ENCODE measurements at places on chromosomes 2 and 18. TPM values are rescaled to one million over a fixed set of nuclear protein-coding genes. Genes with fewer than 3 reads are reported as not detected.

The IL37 gene
- polyA plus RNA-seq, result not detected

DNA sequence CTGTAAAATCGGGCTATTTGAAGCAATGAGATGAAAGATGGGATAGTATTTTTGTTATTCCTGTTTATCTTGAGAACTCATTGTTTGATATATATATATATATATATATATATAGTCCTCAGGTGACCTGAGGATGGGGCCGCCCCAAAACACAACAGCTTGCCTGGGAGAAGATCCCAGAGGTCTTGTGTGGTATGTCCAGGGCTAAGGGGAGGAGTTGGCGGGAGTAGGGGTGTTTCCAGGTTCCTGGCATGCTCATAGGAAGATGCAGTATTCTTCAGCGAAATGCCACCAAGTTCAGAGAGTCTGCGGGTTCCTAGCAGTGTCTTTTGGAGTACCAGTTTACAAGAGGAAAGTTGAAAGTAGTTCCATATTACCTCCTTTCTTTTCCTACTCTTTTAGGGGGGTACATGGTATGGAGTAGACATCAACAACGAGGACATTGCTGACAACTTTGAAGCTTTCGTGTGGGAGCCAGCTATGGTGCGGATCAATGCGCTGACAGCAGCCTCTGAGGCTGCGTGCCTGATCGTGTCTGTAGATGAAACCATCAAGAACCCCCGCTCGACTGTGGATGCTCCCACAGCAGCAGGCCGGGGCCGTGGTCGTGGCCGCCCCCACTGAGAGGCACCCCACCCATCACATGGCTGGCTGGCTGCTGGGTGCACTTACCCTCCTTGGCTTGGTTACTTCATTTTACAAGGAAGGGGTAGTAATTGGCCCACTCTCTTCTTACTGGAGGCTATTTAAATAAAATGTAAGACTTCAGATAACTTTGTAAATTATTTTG is 18.3 kb downstream of the CCT7 start:
- no peaks in the 10 kb centered on the region for H3K27me3 ChIP-seq
- no peak overlapping the region for H3K27ac ChIP-seq
- no peak for DNase-seq
- no peak overlapping the region for H3K4me3 ChIP-seq
- H3K36me3 ChIP-seq, result peaks cover 5% of the 10 kb centered on the region

The SERPINB12 gene
- polyA plus RNA-seq, result not detected

DNA sequence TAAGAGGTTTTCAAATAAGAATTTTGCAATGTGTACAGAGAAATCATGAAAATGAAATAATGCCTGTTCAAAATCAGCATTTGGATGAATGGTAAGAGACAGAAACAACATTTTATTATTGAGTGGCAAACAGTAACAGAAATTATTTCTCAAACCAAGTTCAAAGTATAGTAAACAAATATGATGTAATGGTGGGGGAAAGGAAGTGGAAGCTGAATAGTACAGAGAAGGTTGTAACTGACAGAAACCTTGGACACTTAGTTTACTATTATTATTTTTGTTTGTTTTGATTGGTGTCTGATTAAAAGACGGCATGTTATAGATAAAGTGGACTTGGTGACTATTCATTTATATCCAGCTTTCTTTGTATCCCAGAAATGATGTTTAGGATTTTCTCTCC is 1637.4 kb upstream of the ACVR2A start:
- H3K27ac ChIP-seq, result no peak overlapping the region
- DNase-seq, result no peak
- no peaks in the 10 kb centered on the region for H3K4me1 ChIP-seq
- H3K27me3 ChIP-seq, result no peaks in the 10 kb centered on the region
- H3K4me3 ChIP-seq, result no peak overlapping the region
- H3K36me3 ChIP-seq, result no peaks in the 10 kb centered on the region

GRCh38 chr2:199804831-199805230 is 46.2 kb downstream of the FTCDNL1 start:
- H3K4me1 ChIP-seq, result no peaks in the 10 kb centered on the region
- H3K27me3 ChIP-seq, result no peaks in the 10 kb centered on the region
- H3K27ac ChIP-seq, result no peak overlapping the region
- H3K36me3 ChIP-seq, result no peaks in the 10 kb centered on the region
- no peak for DNase-seq

The GBX2 gene
- not detected for polyA plus RNA-seq

The SIX2 gene
- 0.03 TPM for polyA plus RNA-seq

The ST6GAL2 gene
- polyA plus RNA-seq, result under 0.01 TPM

The CRYGD gene
- not detected for polyA plus RNA-seq

DNA sequence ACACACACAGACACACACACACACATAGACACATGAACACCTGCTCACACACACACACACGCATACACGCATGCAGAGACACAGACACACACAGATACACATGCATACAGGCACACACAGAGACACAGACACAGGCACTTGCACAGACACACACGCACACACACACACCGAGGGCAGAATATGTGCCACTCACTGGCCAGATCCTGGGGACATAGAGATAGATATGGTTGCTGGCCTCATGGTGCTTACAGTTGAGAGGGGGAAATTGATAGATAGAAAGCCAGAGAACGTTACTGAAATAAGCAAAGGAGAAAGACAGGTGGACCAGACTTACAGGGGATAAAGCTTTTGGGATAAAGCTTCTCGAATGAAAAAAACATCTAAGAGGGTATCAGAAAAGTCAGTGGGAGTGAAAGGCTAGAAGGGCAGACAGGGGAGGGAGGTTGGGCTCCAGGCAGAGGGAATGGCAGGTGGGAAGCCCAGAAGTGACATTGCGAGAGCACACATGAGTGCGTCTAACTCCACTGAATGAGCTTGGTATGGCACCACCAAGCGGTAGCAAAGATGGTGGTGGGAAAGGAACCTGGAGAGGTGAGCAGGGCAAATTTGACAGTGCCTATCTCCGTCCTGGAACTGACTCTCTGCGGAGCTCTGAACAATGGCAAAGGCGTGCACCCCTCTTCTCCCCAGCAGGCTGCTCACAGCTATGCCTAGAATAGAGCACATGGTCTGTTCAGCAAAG is 390.1 kb upstream of the TRIB2 start:
- no peak for DNase-seq
- no peak overlapping the region for H3K27ac ChIP-seq

DNA sequence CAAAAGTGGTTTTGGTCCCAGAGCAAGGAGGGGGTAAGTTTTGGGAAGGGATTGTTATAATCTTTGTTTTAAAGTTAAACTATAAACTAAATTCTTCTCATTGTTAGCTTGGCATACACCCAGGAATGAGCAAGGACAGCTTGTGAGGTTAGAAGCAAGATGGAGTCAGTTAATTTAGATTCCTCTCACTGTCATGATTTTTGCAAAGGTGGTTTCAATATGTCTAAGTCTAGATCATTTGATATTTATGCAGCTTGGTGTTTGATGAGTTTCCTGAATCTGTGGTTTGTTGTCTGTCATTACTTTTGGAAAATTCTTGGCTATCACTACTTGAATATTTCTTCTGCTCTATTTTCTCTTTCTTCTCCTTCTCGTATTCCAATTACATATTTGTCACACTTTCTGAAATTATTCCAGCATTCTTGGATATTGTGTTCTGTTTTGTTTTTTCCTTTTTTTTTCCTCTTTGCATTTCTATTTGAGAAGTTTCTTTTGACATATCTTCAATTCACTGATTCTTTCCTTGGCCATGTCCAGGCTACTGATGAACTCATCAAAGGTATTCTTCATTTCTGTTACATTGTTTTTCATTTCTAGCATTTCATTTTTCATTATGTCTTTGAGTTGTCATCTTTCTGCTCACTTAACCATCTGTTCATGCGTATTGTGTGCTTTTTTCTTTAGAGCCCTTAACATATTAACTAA is 5.1 kb downstream of the SP140 start:
- peak overlapping the region; percentile 1 for H3K27ac ChIP-seq
- H3K27me3 ChIP-seq, result no peaks in the 10 kb centered on the region
- DNase-seq, result no peak
- peaks cover 27% of the 10 kb centered on the region for H3K4me1 ChIP-seq
- no peaks in the 10 kb centered on the region for H3K36me3 ChIP-seq
- no peak overlapping the region for H3K4me3 ChIP-seq

The STPG4 gene
- 0.19 TPM for polyA plus RNA-seq

GRCh38 chr2:150860301-150860700 is 372.8 kb upstream of the RND3 start:
- no peaks in the 10 kb centered on the region for H3K36me3 ChIP-seq
- H3K27me3 ChIP-seq, result peaks cover 4% of the 10 kb centered on the region
- DNase-seq, result no peak
- no peak overlapping the region for H3K27ac ChIP-seq

DNA sequence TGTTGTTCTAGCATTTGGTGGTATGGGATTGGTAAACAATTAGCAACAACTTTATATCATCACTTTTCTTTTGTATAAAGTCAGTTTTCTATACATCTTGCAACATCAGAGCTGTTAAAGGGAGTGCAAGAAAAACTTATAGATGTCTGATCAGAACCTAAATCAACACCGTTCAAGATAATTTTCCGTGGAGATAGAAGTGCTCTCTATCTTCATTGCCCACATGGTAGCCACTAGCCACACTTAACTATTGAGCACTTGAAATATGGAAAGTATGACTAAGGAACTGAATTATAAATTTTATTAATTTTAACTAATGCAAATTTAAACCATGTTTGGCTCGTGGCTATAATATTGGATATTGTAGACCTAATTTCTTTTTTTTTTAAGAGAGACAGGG is 5.2 kb downstream of the TTC27 start:
- H3K4me1 ChIP-seq, result peaks cover 21% of the 10 kb centered on the region
- no peak overlapping the region for H3K4me3 ChIP-seq
- no peak for DNase-seq
- H3K27ac ChIP-seq, result no peak overlapping the region

- no peak overlapping the region for H3K4me3 ChIP-seq
- H3K4me1 ChIP-seq, result no peaks in the 10 kb centered on the region
- DNase-seq, result no peak
- no peaks in the 10 kb centered on the region for H3K36me3 ChIP-seq
- H3K27ac ChIP-seq, result no peak overlapping the region
Measured at GRCh38 chr2:97711394-97711711, 2.0 kb upstream of the ZAP70 start.

DNA sequence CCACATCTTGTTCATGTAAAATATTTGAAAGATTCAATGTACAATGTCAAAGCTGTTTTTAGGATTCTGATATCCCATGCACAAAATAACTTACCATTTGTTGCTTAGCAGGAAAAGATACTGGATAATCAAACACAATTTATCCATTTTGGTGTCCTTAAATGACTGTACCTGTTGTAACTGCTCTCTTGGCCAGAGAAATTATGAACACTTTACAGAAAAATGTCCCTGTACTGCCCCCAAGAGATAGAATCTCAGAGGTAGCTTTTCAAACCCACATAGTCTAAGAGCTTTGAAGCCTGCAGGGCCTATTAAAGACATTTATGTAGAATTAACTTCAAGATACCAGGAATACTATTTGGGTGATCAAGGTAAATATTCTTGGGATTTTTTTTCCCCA is 12.2 kb upstream of the ME2 start:
- H3K27ac ChIP-seq, result no peak overlapping the region
- no peak for DNase-seq
- H3K27me3 ChIP-seq, result no peaks in the 10 kb centered on the region
- H3K4me1 ChIP-seq, result no peaks in the 10 kb centered on the region

GRCh38 chr2:37414470-37414949 is 70.1 kb downstream of the QPCT start:
- DNase-seq, result no peak
- no peaks in the 10 kb centered on the region for H3K36me3 ChIP-seq
- peaks cover 5% of the 10 kb centered on the region for H3K4me1 ChIP-seq
